Stimulated activated naive B cell treated with anti-CD40 and anti-IgM and Interleukin-4, amounts not matched to agents 10 μg/mL and 1 μg/mL and 100 μg/mL, for 72 hours (primary cell): ENCODE measurements at places on chromosomes 7 and 10.

DNA sequence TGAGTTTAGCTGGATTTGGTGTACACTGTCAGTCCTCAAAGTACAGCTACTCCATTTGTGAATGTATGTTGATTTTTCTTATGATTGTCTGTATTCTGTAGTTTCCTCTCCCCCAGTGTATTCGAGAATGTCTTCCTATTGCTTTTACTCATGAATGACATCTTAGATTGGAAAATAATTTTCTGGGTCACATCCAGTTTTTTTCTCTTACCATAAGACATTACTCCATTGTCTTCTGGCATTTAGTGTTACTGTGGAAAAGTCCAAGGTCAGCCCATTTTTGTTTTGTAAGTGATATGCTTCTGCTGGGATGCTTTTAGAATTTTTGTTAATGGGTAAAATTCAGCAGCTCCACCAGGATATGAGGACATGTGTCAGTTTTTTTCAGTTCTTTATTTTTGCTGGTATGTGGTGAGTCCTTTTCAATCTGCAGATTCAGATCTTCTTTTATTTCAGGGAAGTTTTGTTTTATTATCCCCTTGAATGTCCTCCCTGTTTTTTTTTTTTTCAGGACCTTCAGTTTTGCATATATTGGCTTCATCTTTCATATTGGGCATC is 33.6 kb downstream of the WAC start:
- peaks cover 38% of the 10 kb centered on the region for H3K36me3 ChIP-seq
- peaks cover 55% of the 10 kb centered on the region for H3K4me1 ChIP-seq
- no peak overlapping the region for H3K4me3 ChIP-seq
- peak overlapping the region; percentile 26 for H3K27ac ChIP-seq

DNA sequence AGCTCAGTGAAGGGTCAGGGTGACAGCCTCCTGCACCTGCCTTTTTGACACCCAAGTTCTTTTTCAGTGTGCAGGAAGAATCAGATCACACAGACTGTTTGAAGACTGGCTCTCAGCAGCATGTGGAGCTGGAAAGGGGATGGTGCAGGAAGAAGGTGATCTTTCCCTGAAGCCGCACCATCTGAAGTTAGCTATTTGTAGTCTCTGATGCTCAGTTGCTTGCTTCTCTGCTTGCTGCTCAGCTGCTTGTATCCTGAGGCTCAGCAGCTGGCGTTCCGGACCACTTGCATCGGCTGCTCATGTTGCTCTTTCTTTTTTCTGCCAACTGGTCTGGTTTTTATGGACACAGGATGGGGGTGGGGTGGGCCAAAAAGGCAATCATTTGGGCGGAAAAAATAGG is 15.8 kb upstream of the DNMBP start:
- DNase-seq: no peak
- H3K36me3 ChIP-seq: peaks cover 6% of the 10 kb centered on the region
- H3K4me1 ChIP-seq: peaks cover under 1% of the 10 kb centered on the region

GRCh38 chr7:135962802-135963201 is 14.4 kb downstream of the MTPN start:
- peaks cover 82% of the 10 kb centered on the region for H3K4me1 ChIP-seq
- H3K36me3 ChIP-seq: peaks cover 11% of the 10 kb centered on the region
- DNase-seq: no peak

DNA sequence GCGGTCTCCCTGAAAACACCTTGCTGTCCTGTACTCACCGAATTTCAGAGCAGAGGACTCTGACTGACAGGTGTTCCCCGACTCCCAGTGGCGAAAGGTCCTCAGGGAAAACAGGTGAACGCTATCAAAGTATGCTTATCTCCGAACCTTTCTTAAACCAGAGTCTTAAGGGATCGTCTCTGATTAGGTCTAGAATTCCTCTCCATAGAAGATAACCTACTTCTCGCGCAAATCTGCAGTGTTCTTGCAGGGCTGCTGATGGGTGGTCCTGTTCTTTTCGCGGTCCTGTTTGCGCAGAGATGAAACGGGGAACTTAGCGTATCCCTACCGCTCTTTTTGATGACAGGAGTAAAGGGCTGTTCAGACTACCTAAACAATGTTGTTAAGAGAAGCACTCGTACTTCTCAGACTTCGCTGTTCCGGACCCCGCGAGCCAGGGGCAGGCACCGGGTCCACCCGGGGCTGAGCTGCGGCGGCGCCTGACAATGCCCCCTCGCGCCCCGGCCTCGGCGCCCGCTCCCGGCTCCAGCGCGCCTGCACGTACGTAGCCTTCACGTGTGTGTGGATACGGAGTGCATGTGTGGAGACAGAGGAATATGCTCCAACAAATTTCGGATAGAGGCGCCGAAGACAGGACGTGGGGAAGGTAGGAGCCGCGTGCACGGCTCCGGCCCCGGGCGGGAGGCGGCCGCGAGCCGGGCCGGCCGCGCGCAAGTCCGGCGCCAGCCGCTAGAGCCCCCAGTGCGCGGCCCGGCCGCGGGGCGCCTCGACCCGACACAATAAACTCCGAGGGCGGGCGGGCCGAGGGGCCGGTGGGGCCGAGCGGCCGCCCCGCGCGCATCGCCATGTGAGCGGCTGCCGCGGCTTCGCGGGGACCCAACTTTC is 766 bp upstream of the ZMYND11 start:
- peak; percentile 5 for DNase-seq
- H3K27me3 ChIP-seq: peaks cover 13% of the 10 kb centered on the region
- H3K4me3 ChIP-seq: peak overlapping the region; percentile 76
- peaks cover 14% of the 10 kb centered on the region for H3K4me1 ChIP-seq
- peak overlapping the region; percentile 81 for H3K27ac ChIP-seq
- H3K36me3 ChIP-seq: no peaks in the 10 kb centered on the region

- H3K27ac ChIP-seq: peak overlapping the region; percentile 76
- DNase-seq: peak; percentile 84
- peaks cover 38% of the 10 kb centered on the region for H3K4me1 ChIP-seq
- H3K27me3 ChIP-seq: no peaks in the 10 kb centered on the region
Measured at GRCh38 chr10:62779487-62780248, 24.9 kb upstream of the ADO start.

GRCh38 chr10:1120801-1121211 is 64.6 kb downstream of the WDR37 start:
- H3K27me3 ChIP-seq: no peaks in the 10 kb centered on the region
- peaks cover 11% of the 10 kb centered on the region for H3K4me1 ChIP-seq
- peaks cover 57% of the 10 kb centered on the region for H3K36me3 ChIP-seq
- no peak overlapping the region for H3K4me3 ChIP-seq
- no peak for DNase-seq
- no peak overlapping the region for H3K27ac ChIP-seq

DNA sequence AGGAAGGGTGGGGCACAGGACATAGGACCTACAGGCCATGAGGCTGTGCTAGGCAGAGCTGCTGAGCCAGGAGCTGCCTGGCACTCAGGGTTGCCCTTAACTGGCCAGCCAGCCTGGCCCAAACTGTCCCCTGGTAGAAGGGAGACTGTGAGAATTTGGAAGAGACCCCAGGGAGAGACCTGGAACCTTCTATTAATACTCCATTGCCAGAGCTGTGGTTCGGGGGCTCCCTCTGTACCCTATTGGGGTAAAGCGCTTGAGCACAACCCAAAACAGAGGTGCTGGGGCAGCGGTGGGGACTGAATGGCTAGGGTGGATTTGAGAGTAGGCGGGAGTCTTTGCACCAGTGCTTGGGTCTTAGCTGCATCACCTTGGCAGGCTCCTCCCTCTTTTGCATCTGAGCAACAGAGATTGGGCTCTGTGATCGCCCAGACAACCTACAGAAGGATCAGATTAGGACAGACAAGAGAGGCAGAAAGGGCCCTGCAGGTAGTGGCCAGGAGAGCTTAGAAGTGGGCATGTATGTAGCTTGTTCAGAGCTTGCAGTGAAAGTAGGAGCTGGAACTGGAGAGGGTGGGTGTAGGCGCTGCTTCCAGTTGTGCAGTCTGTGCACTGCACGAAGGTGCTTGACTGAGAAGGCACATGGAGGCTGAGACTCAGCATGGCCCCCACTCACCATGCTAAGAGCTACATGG is 53.3 kb downstream of the ADCYAP1R1 start:
- no peaks in the 10 kb centered on the region for H3K36me3 ChIP-seq
- H3K27me3 ChIP-seq: peaks cover 6% of the 10 kb centered on the region
- no peak overlapping the region for H3K4me3 ChIP-seq
- H3K27ac ChIP-seq: no peak overlapping the region
- no peaks in the 10 kb centered on the region for H3K4me1 ChIP-seq

DNA sequence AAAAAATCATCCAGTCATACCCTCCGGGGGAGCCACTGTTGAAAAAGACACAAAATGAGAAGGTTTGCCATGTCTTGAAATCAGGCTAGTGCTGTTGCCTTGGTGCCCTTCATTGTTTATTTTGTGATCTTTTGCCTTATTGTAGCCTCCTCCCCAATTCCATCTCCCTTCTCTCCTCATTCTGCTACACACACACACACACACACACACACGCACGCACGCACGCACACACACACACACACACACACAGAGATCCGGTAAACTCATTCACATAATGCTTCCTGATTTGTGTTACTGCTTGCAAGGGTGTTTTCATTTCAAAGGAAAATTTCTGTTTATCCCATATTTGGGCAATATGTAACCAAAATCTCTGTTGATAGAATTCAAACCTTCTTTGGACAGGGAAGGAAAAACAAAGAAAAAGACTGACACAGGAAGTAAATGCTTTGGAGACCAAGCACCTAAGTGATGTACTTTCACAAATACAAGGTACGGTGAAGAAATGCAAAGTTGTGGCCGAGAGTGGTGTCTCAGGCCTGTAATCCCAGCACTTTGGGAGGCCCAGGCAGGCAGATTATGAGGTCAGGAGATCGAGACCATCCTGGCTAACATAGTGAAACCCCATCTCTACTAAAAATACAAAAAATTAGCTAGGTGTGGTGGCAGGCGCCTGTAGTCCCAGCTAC is 141.1 kb upstream of the CDK13 start:
- no peak overlapping the region for H3K4me3 ChIP-seq
- H3K4me1 ChIP-seq: peaks cover 2% of the 10 kb centered on the region
- peaks cover 11% of the 10 kb centered on the region for H3K27me3 ChIP-seq
- no peaks in the 10 kb centered on the region for H3K36me3 ChIP-seq
- H3K27ac ChIP-seq: no peak overlapping the region

DNA sequence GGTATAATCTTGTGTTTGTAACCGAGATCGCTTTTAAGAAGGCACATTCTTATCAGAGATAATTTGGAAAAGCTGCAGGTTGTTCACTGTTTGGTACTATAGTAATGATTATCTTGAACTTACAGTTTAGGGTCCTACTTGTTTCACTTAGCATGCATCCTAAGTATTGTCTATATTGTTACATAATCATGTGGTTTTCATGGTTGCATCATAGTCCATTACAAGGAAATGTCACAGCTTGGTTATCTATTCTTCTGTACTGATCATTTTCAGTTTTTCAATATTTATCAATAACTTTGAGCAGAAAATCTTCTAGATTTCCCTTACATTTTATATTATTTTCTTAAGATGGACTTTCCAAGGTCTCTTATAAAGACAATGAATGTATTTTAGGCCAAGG is 116.3 kb downstream of the PLPP4 start:
- no peaks in the 10 kb centered on the region for H3K4me1 ChIP-seq
- peaks cover 5% of the 10 kb centered on the region for H3K27me3 ChIP-seq
- H3K27ac ChIP-seq: no peak overlapping the region
- DNase-seq: no peak
- H3K4me3 ChIP-seq: no peak overlapping the region
- H3K36me3 ChIP-seq: no peaks in the 10 kb centered on the region

DNA sequence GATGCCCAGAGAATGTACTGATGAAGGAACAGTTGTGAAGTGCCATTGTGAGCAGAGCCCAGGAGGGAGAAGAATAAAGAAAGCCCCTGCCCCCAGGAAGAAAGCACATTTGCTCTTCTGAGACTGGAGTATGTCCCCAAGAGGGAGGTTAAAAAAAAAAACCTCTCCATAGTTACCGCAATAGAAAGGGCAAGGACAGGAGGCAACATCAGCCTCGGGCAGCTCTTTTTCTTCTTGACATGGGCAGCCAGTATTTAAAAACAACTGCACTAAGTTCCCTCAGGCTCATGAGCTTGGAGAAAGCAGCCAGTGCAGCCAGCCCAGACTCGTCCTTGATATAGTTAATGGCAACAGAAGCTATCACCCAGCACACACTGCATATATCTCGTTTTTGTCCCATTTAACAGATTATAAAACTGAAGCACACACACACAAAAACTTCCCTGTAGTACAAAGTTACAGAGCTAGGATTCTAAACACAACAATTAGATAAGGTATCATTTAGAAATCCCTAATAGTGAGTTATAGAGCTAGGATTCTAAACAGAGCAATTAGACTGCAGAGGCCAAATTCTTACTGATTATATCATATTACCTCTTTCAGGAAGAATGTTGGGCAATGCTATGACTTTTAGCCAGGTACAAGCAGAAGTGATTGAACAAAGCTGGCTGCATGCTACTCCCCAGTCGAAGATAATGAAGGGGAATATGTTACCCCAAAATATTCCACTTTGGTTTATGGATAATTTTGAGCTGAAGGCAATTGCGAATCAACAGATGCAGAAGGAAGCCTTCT is 823.5 kb downstream of the GRID1 start:
- H3K4me1 ChIP-seq: no peaks in the 10 kb centered on the region
- no peak for DNase-seq
- peaks cover 18% of the 10 kb centered on the region for H3K27me3 ChIP-seq
- no peaks in the 10 kb centered on the region for H3K36me3 ChIP-seq
- no peak overlapping the region for H3K27ac ChIP-seq
- no peak overlapping the region for H3K4me3 ChIP-seq

DNA sequence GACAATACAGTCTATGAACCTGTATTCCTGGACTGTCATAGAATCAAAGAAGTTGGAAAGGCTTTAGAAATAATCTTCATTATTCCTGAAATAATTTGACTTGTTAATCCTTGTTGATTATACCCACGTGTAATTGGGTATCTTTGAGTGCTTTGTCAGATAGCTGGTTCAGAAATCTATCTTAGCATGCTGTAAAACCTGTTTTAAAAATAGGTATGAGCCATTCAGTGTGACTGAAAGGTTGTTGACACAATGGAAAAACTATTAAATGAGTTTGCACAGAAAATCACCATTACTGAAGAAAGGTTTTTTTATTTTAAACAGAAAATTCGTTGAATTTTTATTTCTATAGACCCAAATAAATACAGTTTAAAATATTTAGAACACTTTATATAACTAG is 38.7 kb downstream of the PHTF2 start:
- peaks cover 19% of the 10 kb centered on the region for H3K36me3 ChIP-seq

GRCh38 chr10:114337510-114338462 is 66.5 kb downstream of the AFAP1L2 start:
- H3K27ac ChIP-seq: no peak overlapping the region
- DNase-seq: peak; percentile 21
- H3K36me3 ChIP-seq: no peaks in the 10 kb centered on the region
- H3K4me1 ChIP-seq: peaks cover 6% of the 10 kb centered on the region

GRCh38 chr7:22944510-22944909 is 69.4 kb downstream of the HYCC1 start:
- H3K4me1 ChIP-seq: peaks cover 2% of the 10 kb centered on the region
- H3K4me3 ChIP-seq: no peak overlapping the region
